HL-60 (cell line): ENCODE measurements at places on chromosomes 16 and 17.
A peak's percentile ranks its signal among the peaks of the same experiment; 100 is the strongest.

- DNase-seq: peak; percentile 80
Measured at GRCh38 chr17:81917565-81918332, at the start of gene SIRT7. SIRT7 (minus strand) TSS chr17:81918176; CDS start chr17:81918131, 45 bp downstream.

GRCh38 chr16:88827727-88828126 lies 16.0 kb upstream of the APRT start:
- no peak for DNase-seq

GRCh38 chr17:68613739-68614298 lies 12.7 kb upstream of the FAM20A start:
- DNase-seq: peak; percentile 77

DNA sequence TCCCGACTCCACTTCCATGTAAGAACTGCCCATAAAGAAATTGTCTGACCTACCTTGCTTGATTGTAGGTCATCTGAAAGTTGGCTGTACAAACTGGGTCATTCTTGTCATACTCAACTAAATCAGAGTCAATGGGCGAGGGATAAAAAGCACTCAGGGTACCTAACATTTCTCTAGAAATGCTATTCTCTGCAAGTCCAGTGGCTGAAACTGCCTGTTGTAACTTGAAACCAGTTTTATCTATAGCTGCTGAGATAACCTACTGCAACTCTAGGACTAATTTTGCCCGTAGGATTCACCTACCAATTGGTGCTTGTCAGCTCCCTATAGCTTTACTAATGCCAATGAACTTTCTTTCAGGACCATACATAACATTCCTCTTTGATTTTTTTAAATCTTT lies 100.1 kb upstream of the GRIN2A start:
- no peak for DNase-seq

DNA sequence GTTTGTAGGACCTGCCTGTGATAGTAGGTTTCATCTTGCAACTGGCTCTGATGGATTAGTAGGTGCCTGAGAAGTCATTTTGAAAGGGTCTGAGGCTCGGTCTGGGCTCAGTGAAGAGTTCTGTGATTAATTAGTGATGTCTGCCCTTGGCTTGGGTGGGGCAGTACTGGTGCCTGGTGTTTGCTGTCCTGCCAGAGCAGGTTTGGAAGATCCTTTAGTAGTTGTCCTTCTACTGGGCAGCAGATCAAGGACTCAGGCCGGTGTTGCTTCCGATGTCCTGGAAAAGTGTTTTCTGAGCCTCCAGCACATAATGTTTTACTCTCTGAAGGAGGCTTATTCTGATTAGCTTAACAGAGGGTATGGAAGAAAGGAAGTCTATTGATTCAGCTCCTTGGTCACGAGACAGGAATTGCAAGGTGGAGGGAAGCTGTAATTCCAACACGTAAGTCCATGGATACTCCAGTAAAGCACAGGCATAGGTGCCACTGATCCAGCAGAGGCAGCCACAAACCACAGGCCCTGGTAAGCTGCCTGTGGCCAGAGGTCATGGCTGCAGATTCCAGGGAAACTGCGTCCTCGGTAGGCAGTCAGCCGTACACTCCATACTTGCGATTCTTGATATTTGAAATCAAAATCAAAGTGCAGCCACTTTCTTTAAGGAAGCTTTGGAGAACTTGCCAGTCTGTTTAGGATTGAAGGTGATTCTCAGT lies 18.7 kb downstream of the HLF start:
- no peak for DNase-seq

GRCh38 chr17:75723171-75723930 lies 2.1 kb downstream of the ITGB4 start:
- no peak for DNase-seq

DNA sequence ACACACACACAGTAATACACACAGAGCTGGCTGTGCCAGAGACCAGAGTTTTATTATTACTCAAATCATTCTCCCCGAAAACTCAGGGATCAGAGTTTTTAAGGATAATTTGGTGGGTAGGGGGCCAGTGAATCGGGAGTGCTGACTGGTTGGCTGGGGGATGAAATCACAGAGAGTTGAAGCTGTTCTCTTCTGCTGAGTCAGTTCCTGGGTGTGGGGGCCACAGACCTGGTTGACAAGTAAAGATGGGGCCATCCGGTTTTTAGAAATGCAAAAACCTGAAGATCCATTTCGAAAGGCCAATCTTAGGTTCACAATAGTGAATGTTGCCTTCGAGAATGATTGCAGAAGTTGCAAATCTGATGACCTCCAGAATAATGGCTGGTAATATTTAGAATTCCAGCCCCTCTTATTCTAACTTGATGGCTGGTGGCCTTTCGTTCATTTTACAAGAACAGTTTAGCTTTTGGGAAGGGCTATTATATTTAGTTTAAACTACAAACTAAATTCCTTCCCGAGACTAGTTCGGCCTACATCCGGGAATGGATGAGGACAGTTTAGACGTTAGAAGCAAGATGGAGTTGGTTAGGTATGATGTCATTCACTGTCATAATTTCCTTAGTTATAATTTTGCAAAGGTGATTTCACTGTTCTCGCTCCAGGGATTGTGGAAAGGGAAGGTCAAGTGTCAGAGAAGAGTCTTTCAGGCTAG lies 123.2 kb downstream of the KCNJ18 start:
- DNase-seq: no peak

DNA sequence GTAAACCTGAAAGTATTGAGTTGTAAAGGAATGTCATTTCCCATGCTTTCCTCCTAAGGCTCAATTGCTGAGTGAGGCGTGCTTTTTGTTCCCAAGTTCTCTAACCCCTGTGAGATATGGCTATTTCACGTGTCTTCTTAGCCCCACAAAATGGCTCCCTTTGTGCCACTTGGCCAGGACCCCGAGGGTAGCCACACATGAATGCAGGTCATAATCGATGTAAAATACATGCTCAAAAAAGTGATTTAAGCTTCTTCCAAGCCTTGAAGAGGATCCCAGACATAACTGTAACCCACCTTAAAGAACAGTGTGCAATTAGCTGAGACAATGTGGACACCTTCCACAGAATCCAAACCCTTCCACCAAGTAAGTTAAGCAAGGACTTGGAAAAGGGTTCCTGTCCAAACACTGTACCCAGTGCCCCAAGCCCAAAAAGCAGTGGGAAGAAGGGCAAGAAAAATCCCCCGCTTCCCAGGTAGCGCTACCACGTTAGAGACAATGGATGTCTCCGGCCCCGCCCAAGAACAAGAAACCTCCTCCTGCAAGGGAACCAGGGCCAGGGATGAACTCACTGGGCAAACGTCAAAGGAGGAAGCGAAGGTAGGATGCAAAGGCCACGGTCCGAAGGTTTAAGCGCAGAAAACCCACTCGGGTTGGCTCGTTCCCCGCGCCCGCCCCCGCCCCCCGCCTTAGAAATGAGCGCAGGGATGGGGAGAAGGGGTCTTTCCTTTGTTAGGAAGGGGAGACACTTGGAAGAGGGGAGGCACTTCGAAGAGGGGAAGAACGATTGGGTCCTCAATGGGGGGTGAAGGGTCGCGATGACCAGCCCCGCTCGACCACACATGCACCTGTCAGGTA lies 1.2 kb downstream of the JPT1 start:
- peak; percentile 71 for DNase-seq

GRCh38 chr17:1398931-1399678 lies 917 bp downstream of the YWHAE start:
- peak; percentile 9 for DNase-seq

- DNase-seq: no peak
Measured at GRCh38 chr16:15817446-15817845, 39.4 kb downstream of the MYH11 start.

DNA sequence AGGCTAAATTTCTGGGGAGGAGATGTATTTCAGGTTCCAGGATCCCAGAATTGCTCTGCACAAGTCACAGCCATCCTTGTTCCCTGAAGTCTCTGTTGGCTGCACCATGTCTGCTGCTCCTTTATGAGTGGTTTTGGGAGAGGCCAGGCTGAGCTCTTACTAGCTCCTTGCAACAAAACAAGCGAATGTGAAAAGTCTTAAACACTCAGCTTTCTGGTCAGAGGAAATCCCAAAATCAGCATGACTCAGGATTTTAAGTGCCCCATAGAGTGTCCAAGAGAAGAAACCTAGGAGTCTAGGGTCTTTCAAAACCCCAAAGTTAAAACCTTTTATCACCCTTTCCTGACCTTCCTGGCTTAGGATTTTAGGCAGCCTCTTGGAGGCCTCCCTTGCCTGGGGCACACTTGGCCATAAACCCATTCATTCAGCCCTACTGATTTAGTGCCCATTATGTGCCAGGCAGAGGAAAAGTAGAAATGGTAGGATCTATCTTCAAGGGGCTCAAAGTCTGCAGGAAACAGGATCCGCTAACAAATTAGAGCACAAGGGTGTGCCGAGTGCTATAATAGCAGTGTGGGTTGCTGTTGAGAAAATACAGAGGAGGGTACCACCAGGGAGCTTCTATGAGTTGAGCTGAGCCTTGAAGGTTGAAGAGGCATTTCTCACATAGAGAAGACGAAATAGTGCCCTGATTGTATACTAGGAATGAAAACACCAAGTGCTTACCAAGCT lies 36.9 kb downstream of the SOST start:
- no peak for DNase-seq

DNA sequence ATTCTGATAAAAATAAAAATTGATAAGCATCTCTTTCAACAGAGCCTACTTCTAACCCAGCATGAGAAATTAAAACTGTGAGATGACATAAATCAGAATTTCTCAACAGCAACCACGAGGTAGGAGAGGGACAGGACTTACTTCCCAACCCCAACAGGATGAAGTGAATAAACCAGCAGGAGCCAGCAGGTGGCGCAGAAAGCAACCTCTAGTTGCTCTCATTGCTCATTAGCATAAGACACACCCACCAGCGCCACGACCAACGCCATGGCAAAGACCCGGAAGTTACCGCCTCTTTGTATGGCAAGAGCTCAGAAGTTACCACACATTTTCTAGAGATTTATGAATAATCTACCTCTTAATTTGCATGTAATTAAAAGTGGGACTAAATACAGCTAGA lies 189.4 kb upstream of the CDH8 start:
- peak; percentile 84 for DNase-seq

DNA sequence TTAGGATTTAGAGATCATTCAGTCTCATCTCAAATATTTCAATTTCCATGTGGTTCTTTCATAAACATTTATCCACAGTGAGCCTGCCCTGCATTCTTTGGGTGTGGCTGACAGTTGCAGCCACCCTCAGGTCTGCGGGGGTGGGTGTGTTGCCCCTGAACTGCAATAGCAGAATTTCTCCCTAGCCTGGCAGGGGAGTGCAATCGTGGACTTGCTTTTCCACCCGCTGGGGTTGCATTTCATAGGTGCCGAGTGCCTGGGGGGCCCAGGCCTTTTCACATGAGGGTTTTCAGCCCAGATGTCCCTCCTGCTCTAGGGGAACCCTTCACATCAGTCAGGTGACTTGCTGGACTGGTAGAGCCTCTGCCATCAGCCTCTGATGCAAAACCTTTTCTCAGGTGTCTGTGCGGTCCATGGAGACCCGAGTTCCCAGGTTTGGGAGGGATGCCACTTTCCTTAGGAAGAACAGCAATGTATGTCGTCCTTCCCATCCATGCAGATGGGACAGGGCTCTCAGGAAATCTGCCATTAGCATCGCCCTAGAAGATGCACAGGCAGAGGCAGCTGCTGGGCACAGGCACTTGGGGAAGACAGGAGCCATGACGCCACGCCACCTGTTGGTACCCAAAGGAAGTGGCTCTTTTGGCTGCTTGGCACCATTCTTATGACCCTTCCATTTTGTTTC lies 2.4 kb upstream of the USP36 start:
- peak; percentile 70 for DNase-seq

DNA sequence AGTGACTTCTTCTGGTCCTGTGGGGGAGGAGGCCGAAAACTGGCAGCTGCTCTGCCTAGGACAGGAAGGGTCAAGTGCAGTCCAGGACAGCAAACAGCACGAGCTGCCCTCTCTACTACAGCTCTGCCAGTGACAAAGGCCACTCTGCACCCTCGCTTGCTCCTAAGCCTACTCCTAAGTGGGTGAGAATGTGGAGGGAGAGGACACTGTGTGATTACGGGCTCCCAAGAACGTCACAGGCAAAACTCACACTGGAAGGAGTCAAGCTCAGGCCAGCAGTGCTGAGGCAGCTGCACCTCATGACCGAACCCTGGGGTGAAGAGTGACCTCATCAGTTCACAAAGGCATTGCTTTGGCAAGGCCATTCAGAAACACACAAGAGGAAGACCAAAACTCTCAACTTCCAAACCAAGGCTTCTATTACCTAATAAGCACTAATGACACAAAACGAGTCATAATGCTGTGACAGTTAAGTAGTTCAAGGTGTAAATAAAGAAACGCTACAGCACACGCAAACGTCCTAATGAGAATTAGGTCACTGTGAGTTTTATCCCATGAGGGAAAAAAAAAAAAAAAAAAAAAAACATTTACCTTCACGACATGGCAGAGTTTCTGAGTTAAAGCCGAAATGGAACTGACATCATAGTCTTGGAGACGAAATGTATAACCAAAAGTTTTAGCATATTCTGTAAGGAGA lies 35.1 kb downstream of the MARF1 start:
- no peak for DNase-seq

DNA sequence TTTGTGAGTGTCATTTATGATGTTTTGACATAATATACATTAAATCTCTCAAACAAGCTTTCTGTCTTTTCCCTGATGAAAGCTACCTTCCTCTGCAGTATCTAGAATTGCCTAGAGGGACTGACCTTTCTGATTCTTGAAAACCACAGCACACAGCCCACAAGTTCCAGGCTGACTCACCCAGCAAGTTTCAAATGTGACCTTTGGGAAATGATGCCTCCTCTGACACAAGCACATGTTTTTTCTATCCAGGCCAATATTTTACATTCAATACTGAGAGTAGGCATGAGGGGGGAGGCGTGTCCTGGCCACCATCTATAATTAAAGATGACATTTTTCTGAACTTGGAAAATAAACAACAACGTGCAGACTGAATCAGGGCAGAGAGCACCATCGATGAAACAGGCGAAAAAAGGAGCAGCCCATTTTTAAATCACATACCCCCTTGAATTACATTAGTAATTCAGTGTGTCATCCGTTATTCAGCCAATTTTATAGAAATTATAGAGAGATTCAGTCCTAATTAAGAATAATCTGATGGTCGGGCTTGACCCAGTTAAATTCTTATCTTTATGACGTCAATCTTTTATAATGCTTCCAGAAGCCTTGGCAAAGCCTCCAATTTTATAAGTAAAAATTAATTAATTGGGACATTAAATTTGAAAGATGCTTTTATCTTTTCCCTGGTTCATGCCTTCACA lies 292.6 kb upstream of the CDH11 start:
- no peak for DNase-seq

- peak; percentile 26 for DNase-seq
Measured at GRCh38 chr16:85479972-85480726, 133.0 kb upstream of the GSE1 start.

GRCh38 chr16:66840883-66841282 lies 3.3 kb upstream of the CA7 start:
- no peak for DNase-seq
